ENCODE measurements at places on chromosomes 13 and 19.

DNA sequence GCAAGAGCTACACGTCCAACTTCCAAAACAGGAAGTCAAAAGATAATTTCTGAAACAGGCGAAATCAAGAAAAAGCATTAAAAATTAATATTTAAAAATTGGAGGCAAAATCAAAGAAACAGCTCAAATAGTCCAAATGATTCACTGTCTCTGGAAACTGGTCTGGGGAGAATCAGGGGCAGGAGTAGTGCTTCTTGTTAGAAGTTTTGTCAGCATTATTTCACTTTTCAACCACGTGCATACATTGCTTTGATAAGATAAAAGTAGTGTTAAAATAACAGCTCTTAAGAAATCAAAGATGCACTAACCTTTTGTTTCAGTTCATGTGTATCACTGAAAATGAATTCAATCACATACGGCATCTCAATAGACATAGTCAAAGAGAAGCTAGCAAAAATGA lies 53.8 kb downstream of the PARP4 start:
- DNase-seq: no peak

- DNase-seq: no peak
Measured at GRCh38 chr13:71524245-71524612, 342.8 kb downstream of the DACH1 start.

- no peak for DNase-seq
Measured at GRCh38 chr19:11444059-11444458, 8.6 kb downstream of the PRKCSH start.

- no peak for DNase-seq
Measured at GRCh38 chr13:69755101-69755500, 352.5 kb upstream of the ATXN8OS start.

- no peak for DNase-seq
Measured at GRCh38 chr13:109593230-109593629, 193.2 kb downstream of the IRS2 start.

DNA sequence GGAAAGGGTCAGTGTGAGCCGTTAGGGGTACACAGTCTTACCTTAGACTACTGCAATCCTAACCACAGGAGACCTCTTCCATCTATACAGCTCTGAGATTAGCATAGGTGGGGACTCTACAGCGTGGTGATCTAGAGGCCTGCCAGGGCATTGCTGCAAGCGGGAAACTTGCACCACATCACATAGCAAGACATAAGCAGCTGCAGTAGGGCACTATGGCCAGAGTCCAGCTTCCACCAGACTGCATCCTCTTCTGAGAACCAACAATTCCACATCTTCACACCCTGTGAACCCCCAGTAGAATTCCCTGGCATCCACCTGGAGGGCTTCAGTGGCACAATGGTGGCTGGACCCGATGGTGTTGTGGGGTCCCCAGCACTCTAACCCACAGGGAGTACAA lies 1564.3 kb upstream of the PRR20A start:
- no peak for DNase-seq

DNA sequence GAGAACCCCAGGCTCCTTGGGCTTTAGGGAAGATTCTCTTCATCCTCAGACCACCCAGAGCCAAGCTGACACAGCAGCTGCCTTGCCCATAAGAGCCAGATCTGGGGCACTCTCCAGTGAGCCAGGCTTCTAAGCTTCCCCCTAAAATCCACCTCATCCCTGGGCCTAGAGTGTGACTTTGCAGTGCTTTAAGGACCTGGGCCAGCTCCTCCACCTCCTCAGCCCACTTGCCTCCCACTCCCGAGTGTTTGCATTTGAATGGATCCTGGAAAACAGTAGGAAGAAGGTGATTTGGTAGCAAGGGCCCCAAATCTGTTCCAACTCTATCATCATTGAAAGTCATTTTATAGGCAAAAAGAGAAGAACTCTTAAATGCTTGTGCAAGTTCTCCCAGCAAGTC lies 108.7 kb upstream of the UBL3 start:
- DNase-seq: no peak

DNA sequence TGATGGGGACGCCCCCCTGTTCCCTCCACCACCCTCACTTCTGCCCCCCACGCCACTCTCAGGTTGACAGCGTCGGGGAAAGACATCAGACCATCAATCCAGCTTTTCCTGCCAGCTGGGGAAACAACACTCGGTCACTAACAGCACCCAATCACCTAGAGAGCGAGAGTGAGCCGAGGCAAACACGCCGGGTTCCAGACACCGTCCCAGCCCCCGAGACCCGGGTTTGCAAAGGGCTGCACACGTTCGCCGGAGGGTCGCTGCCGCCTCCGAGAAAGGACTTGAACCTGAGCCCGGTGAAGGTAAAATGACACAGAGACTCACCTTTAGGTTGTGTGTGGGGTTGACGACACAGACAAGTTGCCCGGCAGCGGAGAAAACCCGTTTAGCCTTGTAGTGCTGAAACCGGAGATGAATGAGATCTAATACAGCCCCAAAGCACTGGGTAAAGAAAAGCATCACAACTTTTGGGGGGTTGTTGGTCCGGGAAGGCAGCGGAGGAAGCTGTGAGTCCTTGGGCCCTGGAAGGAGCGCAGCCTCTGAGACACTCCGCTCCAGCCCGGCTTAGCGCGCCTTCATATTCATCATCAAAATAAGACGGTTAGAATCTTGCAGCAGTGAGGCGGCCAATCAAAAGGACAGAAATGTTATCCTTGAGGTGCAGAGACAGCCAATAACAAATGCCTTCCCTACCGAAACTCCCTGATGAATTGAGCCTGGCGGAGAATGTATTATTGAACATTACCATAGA lies at the start of gene SIAH3:
Gene SIAH3, minus strand, starts transcription at position 583 of the 751 bp plus-strand sequence. Its CDS starts 124 bp downstream, at position 459.
- DNase-seq: no peak

Data from T-helper 17 cell (primary cell).